Activated CD4-positive, alpha-beta T cell treated with anti-CD3 and anti-CD28 coated beads for 36 hours (primary cell): ENCODE measurements at places on chromosomes 2 and 18.

- DNase-seq = peak; percentile 95
Measured at GRCh38 chr2:105369777-105370690, 28.8 kb downstream of the FHL2 start.

DNA sequence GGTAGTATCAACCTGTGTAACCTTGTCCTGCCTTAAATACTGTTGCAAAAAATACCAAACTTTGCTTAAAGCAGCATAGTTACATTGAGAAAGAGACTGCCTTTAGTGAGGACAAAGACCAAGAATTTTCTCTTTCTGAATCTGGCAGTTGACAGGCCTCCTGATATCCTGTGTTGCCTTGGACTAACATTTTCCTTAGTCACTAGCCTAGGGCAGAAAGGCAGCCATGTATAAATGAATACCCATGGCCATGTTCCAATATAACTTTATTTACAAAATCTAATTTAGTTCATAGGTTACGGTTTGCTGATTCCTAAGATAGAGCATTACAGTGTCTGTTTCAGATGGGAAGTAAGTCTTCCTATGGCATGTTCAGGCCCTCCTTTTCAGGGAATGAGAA, 895.4 kb downstream of the CNTNAP5 start:
- DNase-seq = no peak

DNA sequence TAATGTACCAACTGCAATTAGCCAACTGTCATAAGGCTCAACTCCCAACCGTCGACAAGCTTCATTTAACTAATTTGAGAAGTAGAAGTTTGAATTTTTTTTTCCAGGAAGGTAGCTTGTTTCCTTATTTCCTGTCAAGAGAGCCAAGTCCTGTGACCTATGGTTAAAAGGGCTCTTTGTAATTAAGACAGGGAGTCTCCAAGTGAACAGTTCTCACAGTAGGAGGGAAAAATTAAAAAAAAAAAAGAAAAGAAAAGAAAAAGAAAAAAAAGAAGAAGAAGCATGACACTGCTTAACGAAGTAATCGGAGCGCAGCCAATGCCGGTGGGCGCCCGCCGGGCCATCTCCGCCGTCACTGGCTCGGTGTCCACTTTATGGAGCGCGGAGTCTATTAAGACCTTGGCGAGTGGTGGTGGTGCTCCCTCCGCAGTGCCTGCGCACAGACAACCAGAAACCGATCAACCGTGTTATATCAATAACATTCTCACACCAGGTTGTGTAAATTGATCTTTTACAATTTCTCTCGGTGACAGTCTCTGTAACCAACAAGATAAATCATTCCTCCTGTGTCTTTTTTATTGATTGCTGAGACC, 197.2 kb upstream of the POU3F3 start:
- DNase-seq = no peak

DNA sequence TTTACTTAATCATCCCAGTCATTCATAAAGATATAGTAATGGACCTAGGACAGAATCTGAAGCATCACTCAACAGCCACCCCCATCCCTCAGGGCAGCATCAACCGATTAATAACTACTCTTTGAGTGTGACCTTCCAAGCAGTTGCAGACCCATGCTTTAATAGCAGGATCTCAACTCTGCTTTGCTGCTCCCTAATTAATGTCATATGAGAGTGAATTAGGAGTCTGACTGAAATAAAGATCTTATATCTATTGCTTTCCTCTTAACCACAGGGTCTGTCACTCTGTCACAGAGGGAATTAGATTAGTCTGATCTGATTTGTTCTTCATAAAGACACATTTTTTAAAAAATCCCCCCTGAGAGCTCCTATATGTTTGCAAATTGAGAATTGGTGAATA, 46.1 kb upstream of the LRP1B start:
- no peak for DNase-seq

GRCh38 chr2:46557788-46558187, 78.4 kb downstream of the TMEM247 start:
- no peak for DNase-seq
